ENCODE measurements at places on chromosomes 7 and 10.

DNA sequence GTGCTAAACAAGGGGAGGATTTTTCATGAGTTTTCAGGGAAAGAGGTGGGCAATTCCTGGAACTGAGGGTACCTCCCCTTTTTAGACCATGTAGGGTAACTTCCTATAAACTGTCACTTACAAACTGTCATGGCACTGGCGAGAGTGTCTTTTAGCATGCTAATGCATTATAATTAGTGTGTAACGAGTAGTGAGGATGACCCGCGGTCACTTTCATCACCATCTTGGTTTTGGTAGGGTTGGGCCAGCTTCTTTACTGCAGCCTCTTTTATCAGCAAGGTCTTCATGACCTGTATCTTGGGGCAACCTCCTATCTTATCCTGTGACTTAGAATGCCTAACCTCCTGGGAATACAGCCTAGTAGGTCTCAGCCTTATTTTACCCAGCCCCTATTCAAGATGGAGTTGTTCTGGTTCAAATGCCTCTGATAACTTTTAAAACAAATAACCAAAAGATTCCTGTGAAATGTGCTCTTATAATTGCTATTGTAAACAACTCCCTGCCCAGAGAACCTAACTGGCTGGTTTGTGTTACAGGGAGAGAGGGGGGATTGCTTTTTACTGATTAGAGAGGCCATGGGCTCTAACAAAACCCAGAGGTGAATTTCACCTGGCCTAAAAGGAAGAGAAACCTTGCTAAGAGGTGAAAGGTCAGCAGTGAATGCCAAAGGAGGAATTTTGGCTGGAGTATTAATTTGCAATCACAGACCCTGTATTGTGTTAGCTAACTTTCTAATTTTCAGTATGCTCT, 64.3 kb downstream of the EEPD1 start:
- no peak for DNase-seq

- DNase-seq, result no peak
Observed at GRCh38 chr7:23469961-23470250, 385 bp downstream of the IGF2BP3 start.

GRCh38 chr7:121945480-121946236, 72.7 kb downstream of the PTPRZ1 start:
- no peak for DNase-seq

GRCh38 chr10:72069751-72070526, 18.4 kb downstream of the SPOCK2 start:
- no peak for DNase-seq

All from activated naive CD8-positive, alpha-beta T cell treated with anti-CD3 and anti-CD28 coated beads, Interleukin-2, amount 50 U/mL, for 24 hours (primary cell).